Bronchial epithelial cell (primary cell): ENCODE measurements at places on chromosomes 11 and 22.

- peak; percentile 73 for DNase-seq
Observed at GRCh38 chr11:73950869-73951710, at the start of gene DNAJB13. DNAJB13 (plus strand) TSS chr11:73951026; CDS start chr11:73951070, 44 bp downstream.

DNA sequence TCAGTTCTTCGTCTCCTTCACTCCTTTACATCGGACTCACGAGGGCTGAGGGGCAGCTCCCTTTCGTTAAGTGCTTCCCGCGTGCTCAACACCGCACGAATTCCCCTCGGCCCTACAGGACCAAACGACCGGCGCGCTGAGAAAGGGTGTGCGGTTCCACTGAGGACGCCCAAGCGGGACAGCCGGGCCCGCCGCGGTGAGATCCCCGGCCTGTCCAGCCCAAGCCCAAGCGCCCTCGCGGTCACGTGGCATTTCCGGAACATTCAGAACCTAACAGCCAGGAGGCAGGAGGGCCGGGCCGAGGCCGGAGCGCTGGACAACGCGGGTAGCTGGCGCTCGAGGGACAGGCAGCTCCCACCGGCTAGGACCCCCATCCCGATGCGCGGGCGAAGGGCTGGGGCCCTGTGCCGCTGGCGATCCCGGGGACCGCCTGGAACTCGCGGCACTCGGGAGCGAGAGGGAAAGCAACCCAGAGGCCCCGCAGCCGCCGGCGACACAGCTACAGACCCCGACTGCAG is 737 bp upstream of the STIP1 start:
- DNase-seq, result peak; percentile 50

GRCh38 chr11:778976-779954 is 2.0 kb upstream of the GATD1 start:
- no peak for DNase-seq

GRCh38 chr11:70095541-70096252 is 17.6 kb downstream of the ANO1 start:
- no peak for DNase-seq

DNA sequence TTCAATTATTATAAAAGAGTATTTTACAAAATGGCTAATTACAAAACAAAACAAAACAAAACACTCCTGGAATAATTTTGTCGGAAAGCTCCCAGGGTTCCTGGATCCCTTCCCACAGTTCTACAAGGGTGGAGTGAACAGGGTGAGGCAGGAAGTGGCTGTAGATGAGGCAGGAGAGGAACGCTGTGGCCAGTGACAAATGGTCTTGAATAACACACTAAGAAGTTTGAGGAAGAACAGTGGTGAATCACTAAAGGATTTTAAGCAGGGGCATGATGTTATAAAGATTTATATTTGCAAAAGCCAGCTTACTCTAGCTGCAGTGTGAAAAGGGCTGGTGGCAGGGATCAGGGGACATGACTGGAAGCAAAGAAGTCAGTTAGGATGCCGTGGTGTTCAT is 33.8 kb upstream of the APOA1 start:
- DNase-seq, result peak; percentile 88

DNA sequence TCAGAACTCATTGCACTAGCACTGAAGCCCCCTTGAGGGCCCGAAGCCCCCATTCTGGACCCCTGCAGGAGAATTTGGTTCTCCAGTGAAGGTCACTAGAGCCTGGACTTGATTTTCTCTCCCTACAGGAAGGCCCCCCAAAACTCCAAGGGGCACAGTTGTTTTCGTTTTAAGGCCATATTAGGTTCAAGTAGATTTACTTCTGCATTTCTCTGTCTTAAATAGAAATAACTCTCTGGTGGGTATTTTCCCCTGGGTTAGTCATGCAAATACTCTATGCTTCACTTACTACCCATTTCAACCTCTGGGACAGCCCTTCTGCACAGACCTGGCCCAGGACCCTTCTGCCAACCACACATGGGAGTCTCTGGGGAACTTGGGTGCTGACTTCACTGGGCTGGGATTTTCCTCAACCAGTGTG is 41.6 kb downstream of the WEE1 start:
- DNase-seq, result no peak

GRCh38 chr11:117458275-117459122 is 130.8 kb downstream of the CEP164 start:
- DNase-seq, result peak; percentile 70

DNA sequence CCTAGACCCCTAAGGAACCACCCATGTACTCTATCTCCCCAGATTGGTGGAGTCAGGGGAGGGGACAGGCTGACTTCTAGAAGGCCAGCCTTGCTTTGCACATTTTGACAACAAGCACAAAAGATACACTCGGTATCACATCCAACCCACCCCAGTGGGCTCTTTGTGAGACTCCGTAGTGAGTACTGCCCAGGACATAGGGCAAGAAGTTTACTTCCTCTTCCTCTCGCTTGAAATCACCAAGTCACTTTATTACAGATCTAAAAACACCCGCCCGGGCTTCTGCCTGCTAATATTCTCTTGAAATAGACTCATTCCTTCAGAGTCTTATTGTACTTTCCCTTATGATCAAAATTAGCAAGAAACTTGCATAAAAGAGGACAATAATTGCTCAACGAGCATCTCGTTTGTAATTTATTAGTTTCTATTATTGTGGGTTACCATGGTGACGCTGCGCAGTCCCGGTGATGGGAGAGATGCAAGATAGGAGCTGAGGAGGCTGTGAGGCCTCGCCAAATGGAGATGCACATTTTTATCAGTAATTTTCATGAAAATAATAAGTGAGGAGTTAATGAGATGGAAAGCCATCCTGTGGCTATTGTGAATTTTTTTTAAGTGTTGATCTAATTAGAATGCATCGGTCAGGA is 96.9 kb downstream of the FEZ1 start:
- no peak for DNase-seq

GRCh38 chr11:74839971-74840370 is 91.3 kb downstream of the RNF169 start:
- no peak for DNase-seq

DNA sequence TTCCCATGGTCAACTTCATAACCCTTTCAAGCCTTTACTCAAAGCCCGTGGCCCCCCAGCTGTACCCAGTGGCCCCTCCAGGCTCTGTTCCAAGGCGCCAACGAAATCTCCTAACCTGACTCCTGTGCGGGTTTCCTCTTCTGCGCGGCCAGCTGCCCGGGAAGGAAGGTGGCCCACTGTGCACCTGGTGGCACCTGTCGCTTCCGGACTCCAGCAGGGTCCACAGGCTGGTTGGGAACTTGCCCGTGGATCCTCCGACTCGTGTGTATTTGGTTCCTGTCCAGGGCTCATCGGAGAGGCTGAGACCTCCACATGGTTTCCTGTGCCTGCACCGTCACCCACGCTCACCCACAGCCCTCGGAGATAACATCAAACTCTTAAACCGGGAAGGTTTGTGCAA is 335.4 kb downstream of the BRD1 start:
- no peak for DNase-seq

GRCh38 chr11:93532281-93532789 is 10.9 kb downstream of the SMCO4 start:
- no peak for DNase-seq

- DNase-seq, result no peak
Observed at GRCh38 chr22:46684706-46685105, 53.3 kb downstream of the CERK start.

DNA sequence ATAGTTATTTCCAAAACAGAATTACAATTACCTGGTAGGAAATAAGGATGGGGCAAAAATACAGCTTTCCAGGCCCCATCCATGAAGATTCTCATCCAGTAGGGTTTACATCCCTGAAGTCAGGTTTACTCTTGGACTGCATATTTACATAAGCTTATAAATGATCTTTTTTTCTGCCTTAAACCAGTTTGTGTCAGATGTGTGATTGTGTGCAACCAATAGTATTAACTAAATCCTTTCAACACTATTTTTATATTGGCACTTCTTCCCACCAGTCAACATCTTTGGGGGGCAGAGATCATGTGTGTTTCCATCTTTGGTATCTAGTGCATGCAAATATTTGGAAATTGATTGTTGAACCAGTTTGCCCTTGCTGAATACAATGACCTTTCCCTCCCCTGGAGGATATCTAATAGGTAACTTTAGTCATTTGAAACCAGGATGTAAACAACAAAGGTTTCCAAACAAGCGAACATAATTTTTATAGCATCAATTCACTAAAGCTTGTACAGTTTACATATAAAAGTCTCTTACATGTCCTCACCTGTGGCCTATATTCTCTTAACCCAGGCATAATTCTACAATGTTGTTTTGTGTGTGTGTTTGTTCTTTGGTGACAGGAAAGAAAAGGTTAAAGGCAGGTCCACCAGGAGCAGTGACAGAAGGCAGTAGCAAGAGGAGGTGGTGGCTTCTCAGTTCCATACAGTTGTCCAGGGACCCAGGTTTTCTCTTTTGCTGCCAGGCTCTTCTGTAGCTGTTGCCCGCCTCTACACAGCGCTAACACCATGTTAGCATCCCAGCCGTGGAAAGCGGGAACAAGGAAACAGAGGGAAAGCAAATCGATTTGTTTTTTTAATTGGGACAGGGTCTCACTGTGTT is 1.7 kb upstream of the ME3 start:
- DNase-seq, result no peak

DNA sequence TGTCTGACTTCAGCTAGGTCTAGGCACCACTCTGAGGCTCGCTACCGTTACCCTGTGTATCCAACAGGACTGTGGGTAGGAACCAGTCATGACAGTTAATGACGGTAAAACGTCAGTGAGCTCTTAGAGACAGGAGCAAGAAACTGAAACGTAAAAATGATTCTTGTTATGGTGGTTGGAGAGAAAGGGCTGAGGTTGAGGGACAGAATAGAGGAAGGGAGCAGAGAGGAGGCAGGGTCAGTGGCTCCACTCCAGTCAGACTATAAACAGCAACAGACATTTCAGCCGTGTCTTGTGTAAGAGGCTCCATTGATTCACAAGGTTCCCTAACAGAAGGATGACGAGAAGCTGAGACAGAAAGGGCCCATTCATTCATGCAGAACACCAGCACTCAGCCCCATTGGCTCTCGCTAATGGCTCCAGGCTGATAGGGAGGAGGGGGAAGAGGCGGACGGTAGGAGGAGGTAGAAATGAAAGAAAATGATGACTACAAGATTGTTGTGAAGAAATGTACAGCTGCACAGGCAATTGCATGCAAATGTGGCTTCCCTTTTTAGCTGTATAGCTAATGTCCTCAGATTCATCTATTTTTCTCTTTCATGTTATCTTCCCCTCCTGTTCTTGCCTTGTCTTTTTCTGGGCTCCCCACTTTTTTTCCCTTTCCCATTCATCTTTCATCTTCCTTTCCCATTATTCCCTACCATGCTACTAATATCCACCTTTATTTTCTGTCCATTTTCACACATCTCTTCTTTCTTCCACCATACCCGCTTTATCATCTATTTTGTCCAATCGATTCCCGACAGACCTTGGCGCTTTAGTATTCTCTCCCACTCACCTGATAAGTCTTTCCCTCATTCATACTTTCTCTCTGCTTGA is 34.3 kb downstream of the ETS1 start:
- DNase-seq, result no peak

GRCh38 chr11:121059605-121060004 is 35.7 kb downstream of the TBCEL start:
- DNase-seq, result no peak

- DNase-seq, result no peak
Observed at GRCh38 chr11:77187111-77187750, 59.2 kb downstream of the MYO7A start.

GRCh38 chr11:62875698-62876478 is 4.8 kb upstream of the SLC3A2 start:
- DNase-seq, result no peak

GRCh38 chr11:117980720-117981119 is 5.5 kb upstream of the IL10RA start:
- DNase-seq, result no peak

DNA sequence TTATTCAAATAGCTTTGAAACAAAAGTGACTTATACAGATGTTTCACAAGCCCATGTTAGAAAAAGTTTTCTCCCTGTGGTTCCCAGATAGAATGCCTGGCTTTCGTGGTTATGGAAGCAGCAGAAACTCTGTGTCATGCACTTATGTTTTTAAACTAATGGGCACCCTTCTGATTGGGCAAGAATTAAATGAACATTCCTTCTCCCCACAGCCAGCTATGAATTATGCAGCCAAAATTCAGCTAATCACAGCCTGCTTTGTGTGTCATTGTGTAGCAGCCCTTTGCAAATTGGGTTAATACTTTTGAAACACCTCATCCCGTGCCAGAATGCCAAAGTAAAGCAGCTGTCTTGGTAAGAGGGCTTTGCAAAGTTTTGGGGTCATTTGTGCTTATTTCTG is 46.9 kb downstream of the PANX1 start:
- peak; percentile 57 for DNase-seq

DNA sequence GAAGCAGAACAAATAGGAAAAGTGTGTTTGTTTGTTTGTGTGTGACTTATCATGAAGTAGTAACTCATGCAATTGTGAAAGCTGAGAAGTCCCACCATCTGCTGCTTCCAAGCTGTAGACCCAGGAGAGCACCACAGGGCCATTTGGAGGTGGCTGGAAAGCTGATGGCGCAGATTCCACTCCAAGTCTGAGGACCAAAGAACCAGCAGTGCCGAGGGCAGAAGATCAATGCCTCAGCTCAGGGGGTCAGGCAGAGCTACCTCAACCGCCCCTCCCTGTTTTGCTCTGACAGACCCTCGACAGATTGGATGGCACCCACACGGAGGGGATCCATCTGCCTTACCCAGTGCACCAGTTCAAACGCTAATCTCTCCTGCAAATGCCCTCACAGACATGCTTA is 896.2 kb downstream of the BRD1 start:
- DNase-seq, result no peak

- DNase-seq, result peak; percentile 59
Observed at GRCh38 chr11:27183672-27184457, 143.2 kb downstream of the BBOX1 start.

GRCh38 chr11:117020287-117020686 is 77.9 kb downstream of the SIK3 start:
- DNase-seq, result no peak

DNA sequence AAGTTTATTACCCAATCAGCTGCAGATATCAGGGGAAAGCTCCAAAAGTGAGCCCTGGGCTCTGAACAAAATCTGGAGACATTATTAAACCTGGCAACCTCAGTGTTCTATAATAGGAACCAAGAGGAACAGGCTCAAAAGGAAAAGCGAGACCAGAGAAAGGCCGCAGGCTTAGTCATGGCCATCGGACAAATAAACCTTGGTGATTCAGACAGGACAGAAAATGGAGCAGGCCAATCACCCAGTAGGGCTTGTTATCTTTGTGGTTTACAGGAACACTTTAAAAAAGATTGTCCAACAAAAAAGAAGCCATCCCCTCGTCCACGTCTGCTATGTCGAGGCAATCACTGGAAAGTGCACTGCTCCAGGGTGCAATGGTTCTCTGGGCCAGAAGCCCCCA is 7.7 kb upstream of the PANX1 start:
- peak; percentile 59 for DNase-seq

DNA sequence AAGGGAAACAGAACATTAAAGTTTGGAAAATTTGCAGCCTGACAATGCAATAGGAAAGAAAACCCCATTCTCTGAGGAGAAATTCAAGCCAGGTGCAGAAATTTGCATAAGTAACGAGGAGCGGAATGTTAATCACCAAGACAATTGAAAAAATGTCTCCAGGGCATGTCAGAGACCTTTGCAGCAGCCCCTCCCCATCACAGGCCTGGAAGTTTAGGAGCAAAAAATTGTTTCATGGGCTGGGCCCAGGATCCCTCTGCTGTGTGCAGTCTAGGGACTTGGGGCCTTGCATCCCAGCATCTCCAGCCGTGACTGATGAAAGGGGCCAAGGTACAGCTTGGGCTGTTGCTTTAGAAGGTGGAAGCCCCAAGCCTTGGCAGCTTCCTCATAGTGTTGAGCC is 780.2 kb downstream of the LRRC4C start:
- DNase-seq, result no peak
